Mesenteric fat pad (tissue), 1 donor: ENCODE measurements at places on chromosomes 13 and 19.

- DNase-seq: no peak
Observed at GRCh38 chr19:3055741-3056416, 6.4 kb downstream of the TLE5 start.

- DNase-seq: no peak
Observed at GRCh38 chr13:35690581-35691207, 214.2 kb upstream of the MAB21L1 start.

GRCh38 chr13:103099722-103100293, 33.6 kb upstream of the SLC10A2 start:
- DNase-seq: no peak

DNA sequence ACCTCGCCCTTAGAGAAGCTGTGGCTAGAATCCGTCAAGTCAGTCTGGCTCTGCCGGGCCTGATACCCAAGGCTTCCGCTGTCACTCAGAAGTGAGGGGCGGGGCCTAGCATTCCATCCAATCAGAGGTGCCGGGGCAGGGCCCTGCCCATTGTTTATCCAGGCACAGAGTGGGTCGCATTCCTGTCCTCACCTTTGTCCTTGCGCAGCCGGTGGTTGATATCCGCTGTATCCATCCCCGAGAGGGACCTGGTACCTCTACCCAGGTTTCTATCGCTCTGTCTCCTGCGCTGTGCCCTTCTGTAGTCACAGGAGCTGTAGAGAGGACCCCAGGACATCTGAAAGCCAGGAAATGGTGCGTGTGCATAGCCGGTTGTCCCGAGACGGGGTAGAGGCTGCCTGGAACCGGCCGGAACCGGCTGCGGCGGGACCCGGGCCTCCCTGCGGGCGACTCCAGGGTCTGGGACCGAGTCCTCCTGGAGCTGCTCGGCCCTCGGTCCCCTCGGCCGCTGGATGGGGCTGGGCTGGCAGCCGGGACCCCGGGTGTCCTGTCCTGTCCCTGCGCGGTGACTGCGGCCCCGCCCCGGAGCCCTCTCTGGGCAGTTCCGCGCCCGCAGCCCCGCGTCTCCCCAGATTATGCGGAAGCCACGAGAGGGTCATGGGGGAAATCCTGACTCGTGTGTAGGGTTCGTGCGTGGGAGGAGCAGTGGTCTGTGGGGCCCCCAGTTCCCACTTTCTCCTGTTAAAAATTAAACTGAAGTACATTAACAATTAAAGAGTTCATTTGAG, at the start of gene ZNF763:
Gene ZNF763 (plus strand): TSS at position 183 of the 788 bp plus-strand sequence. CDS start 169 bp downstream, at position 352.
- peak; percentile 95 for DNase-seq

DNA sequence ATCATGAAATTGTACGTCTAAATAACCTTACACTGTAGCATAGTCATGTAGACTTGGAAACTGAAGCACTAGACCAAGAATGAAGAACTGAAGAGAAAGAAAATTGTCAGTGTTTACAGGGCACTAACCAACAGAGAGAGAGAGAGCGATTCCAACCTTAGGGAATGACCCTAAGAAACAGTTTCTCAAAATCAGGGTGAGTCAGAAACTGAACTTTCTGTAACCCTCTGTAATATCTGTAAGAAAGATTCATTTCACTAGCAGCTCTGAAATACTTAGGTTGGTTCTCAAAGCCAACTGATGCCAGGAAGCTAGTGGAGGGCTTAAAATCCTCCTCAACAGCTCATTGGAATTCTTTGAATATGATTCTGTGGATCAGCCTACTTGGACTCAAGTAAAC, 936.9 kb downstream of the EFNB2 start:
- DNase-seq: no peak

GRCh38 chr19:48866692-48867091, 1.7 kb downstream of the PLEKHA4 start:
- DNase-seq: no peak

GRCh38 chr19:19523177-19523576, 5.5 kb upstream of the YJEFN3 start:
- no peak for DNase-seq

DNA sequence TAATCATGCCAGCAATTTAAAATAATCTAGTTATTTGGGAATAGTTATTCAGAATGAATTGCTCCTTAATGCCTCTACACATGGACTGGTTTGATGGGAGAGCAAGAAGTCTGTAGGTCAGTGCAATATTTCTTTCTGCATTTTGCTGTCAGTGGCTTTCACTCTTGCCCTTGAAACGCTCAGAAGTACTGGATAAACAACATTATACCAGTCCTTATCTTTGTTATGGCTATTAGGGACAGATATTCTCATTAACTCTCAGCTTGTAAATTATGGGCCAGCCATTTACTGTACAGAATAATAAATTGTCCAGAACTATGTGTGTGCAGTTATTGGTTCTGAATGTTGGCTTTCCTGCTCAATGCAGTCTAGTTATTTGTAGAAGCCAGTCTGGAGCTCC, 224.4 kb downstream of the OXGR1 start:
- DNase-seq: no peak

DNA sequence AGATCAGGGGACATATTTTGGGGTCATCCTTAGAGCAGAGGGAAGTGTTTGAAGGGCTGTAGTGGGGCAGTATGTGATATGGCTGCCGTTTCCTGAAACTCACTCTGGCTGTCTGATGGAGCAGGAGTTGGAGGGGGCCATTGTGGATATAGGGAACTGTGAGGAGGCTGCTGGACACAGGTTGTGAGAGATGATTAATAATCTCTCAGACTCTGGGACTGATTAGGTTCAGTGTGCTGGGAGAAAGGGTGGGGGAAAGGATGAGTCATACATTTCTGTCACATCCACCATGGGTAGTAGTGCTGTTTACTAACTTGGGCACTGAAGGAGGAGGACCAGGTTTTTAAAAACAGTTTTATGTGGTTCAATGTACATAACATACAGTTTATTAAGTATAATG, 4.8 kb downstream of the B3GLCT start:
- no peak for DNase-seq

GRCh38 chr13:75296641-75297040, 185.3 kb downstream of the TBC1D4 start:
- no peak for DNase-seq

DNA sequence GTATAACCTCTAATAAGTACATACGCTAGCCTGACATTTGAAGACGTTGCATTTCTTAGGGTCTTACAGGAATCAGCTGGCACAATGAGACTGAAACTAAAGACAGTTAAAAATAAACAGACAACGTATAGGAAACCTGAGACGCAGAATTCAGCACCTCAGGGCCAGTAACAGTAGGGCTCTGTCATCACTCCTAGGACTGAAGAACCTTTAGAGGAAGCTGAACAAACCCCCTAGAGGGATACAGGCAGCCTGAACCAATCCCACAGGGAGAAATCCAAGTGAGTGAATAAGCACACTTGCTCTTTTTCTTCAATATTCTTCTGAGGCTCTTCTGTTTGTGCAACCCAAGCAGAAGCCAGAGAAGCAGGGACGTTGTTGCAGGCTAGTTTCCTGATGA, 53.9 kb upstream of the KLHL1 start:
- no peak for DNase-seq

DNA sequence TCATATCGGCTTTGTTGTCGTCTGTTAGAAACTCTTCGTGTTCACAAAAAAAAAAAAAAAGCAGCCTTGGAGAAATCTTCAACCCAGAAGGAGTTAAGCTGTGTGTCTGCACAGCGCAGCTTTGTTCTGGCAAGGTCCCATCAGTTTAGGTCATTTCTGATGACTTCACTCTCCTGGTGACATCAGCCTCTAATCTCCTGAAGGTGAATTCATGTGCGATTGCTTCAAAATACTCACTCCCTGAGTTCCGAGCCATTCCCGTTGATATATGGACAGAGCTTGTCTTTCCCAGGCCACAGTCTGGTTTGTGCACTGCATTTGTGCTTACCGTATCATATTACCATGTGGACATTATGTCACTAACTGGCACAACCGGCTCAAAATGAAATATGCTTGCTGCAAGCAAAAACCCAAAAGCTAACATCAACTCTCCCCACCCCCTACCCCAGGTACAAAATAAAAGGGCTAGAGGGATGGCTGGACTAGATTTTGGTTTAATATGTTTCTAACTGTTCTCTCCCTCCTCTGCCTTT, 342.4 kb downstream of the KCNRG start:
- no peak for DNase-seq

DNA sequence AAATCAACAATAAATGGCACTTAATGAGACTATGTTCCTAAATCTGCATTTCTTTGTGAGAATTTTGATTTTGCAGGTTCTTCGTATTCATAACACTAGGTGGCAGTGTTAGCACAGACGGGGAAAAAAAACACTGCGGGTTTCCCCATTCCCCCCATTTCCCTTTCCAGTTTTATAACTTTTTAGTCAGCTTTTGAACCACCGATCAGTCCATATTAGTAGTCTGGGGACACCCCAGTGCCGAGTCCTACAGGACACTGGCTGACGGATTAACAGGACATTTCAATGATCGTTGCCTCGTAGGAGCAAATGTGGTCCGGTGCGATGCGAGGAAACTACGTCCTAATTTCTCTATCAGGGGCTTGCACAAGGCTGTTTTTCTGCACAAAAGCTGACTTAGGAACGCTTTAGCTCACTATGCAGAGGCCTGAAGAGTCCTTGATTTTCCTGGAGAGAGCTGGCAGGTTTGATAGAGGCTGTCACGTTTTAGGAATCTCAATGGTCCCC, 234.3 kb downstream of the LMO7 start:
- no peak for DNase-seq

DNA sequence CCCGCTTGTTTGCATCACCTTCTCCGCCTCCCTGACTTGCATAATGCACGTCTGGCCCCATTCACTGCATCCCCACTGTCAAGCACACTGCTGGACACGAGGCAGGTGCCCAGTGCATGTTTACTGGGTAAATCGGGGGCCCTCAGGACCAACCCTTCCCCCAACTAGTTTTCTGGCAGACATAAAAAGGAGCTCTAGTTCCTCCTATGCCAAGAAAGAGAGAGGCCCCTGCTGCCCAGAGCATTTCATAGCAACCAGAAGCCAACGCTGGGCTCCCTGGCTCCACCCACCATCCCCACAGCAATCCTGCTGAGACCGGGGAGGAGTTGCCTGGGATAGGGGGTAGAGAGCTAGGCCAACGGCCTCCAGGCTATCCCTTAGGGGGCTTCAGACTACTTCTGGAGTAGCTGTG, 23.2 kb downstream of the ANKRD27 start:
- DNase-seq: no peak

- DNase-seq: no peak
Observed at GRCh38 chr13:58994777-58995176, 1169.0 kb downstream of the DIAPH3 start.

DNA sequence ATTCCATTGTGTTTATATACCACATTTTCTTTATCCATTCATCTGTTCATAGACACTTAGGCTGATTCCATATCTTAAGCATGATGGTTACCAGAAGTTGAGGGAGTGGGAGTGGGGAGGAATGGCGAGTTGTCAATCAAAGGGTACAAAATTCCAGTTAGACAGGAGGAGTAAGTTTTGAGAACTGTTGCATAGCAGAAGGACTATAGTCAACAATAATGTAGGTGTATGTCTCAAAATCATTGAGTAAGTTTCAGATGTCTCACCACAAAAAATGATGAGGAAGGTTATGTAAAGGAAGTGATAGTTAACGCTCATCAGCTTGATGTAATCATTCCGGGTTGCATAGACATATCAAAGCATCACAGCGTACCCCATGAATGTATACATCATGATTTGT, 4.6 kb upstream of the UBL3 start:
- DNase-seq: no peak

- no peak for DNase-seq
Observed at GRCh38 chr19:10374931-10375330, 5.4 kb downstream of the TYK2 start.
